ENCODE measurements at places on chromosomes 3 and 15.

- peak; percentile 17 for DNase-seq
Measured at GRCh38 chr3:7630925-7631324, 770.0 kb downstream of the GRM7 start.

GRCh38 chr15:101368861-101369642 lies 74.0 kb upstream of the SNRPA1 start:
- no peak for DNase-seq

GRCh38 chr3:171644681-171645080 lies 165.6 kb downstream of the PLD1 start:
- DNase-seq: no peak

GRCh38 chr3:127629467-127630403 lies 750 bp downstream of the PODXL2 start:
- DNase-seq: peak; percentile 52

GRCh38 chr15:81170511-81170910 lies 26.2 kb upstream of the IL16 start:
- DNase-seq: no peak

DNA sequence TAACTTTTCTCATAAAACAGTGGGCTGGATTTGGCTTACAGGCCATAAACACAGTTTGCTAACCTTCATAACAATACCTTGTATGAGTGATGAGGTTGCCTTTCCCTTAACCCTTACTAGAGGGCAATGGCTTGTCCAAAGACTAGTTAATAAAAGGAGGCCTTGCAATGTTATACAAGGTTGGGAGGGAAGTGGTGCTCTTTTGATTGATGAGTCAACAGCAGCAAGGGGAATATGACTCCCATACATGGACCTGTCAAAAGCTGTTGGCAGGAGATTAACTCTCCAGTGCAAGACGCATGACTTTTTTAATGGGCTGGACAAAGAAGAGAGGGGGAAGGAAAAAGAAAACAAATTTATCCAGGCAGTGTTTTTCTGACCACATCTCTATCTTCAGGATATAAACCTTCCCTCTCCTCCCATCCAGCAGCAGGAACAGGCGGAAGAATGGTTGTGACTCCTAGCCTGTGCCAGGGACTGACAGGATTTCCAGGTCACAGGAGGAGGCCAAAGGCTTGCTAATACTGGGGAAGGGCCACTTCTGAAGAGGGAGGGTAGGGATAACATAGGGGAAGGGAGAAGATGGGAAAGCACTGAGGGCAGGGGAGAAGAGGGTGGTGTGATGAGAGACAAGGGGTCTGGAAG lies 35.2 kb upstream of the ARL14 start:
- DNase-seq: no peak

- DNase-seq: no peak
Measured at GRCh38 chr3:193053046-193053435, 135.4 kb upstream of the MB21D2 start.

DNA sequence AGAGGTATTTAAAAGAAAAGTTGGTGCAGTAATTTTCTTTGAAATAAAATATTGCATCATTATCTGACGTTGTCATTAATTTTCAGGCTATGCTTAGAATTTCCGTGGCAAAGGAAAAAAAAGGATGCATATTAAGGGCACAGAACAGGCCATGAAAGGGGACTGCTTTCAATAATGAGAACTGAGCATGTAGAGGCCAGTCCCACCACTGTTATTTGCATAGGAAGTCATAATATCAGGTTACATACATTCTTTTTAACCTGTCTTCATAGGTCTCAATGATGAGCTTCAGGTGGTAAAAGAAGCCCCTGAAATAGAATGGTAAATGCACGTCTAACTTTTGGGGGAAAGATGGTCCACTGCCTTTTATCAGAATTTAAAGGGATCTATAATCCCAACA lies 272.1 kb upstream of the ALCAM start:
- DNase-seq: no peak

DNA sequence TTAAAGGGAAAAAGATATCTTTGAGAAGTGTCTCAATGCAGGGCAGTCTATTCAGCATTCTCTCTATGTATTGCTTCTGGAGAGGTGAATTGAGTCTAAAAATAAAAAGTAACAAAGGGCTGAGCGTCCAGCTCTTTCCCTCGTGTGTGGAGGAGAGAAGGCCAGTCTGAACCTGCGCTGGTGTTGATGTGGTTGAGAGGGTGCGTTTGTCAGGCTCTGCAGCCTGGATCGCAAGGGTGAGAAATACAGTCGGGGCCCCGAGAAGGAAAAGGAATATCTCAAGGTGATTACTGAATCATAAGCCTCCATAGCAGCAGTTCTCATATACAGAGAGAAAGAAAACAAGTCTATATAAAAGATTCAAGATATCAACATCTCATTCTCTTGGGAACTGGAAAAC lies 494.1 kb upstream of the MDFIC2 start:
- no peak for DNase-seq

DNA sequence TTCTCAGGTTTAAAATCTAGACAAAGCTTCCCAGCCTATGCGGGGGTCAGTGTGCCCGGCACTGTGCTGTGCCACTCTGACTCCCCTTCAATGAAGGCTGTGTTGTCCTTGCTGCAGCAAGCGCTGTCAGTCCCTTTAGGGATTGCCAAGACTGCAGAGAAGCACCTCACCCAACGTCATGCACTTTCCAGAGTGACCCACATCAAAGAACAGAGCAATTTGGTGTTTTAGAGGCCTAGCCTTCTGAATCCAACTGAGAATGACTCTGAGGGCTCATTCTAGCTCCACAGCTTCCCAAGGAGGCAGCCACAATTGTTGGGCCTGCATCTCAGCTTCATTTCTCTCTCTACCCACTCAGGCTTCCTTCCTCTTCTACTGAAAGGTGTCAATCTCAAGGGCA lies 26.4 kb downstream of the SLC9A9 start:
- DNase-seq: no peak

DNA sequence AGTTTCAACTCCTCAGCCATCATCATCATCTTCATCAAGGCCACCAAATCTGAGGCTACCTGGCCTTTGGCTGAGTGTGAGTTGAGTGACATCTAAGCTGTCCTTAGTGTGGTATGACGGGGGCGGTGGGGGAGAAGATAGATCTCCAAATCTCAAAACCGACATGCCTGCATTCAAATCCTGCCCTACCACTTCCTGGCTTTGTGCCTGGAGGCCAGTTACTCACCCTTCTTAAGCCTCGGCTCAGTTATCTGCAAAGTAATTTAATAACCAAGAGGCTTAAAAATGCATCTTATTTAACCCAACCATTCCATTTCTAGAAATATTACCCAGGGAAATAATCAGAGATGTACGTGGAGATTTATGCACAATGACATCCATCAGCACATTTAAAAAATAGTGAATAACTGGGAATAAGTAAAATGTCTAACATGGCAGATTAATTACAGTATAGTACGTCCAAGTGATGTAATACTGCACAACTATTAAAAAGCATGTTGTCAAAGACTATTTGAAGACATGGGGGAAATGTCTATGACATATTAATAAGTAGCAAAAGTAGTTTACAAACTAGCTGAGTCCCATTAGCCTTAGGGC lies 167.4 kb downstream of the NTRK3 start:
- DNase-seq: no peak

- DNase-seq: no peak
Measured at GRCh38 chr15:91243826-91244225, 143.8 kb downstream of the SV2B start.

- no peak for DNase-seq
Measured at GRCh38 chr3:63861306-63861705, 2.3 kb downstream of the THOC7 start.

DNA sequence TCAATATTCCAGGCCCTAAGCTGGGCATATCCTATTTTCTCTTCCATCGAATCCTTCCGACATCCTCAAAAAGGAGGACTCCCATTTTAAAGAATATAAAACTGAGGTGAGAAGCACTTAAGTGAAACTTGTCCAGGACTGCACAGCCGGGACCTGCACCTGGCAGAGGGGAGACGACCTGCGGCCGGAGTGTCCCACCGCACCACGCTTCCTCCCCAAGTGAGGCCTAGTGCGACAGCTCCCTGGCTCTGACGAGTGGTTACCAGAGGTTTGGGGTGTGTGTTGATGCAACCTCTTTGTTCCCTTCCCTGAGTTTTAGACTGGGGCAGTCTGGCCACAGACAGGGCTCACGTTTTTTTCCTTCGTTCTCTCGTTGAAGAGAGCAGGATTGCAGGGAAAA lies 24.9 kb upstream of the ATP2B2 start:
- DNase-seq: no peak

GRCh38 chr3:5122741-5123706 lies 932 bp downstream of the ARL8B start:
- DNase-seq: no peak

- DNase-seq: no peak
Measured at GRCh38 chr3:134404366-134404885, 30.2 kb upstream of the AMOTL2 start.

- DNase-seq: no peak
Measured at GRCh38 chr3:17290894-17291293, 406.1 kb downstream of the PLCL2 start.

DNA sequence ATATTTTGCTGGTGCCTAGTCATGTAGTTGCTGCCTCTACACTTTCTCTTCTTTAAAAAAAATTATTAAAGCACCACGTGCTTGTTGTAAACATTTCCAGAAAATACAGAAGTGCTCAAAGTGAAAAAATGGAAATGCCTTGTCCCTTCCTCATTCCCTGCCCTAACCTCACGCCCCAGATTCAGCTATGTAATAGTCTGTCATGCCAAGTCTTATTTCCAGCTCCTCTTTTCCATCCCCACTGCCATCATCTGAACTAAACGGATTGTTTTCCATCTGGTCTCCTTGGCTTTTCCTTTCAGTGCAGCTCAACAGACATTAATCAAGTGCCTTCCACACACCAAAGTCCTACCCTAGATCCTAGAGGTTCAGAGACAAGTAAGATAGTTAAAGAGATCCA lies 15.5 kb downstream of the ZNF774 start:
- DNase-seq: no peak

- DNase-seq: no peak
Measured at GRCh38 chr3:61537366-61537765, 24.0 kb upstream of the PTPRG start.

DNA sequence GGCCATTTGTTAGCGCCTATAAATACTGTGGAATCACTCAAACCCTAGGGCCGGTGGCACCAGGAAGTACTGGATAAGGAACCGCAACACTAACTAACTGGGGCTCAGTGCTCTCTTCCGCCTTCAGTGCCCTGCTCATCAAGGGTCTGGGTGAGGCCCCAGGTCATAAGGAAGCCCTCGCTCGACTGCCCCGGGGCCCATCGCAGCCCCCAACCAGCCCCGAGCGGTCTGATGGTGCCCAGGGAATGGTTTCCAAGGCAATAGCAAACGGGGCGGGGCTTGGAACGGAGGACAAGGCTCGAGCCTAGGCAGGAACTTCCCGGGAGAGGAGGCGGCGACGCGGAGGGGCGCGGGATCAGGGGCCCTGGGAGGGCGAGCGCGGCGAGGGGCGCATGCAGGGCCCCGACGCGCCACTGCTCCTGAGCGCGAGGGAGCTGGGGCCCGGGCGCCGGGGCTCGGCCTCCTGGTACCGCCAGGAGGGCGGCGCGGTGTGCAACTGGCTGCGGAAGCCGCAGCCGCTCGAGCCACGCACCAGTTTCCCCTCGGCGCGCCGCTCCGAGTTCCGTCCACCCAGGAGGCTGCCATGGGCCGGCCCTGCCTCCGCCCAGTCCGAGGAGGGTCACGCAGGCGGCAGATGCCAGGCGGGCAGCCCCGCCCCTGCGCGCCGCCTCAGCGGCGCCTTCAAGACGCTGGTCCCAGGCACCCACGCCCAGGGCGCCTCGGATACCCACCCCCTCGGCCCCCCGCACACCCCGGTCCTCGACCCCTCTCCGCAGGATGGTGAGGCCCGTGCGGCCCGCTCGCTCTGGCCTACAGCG lies at the start of gene TTLL3:
Gene TTLL3 (plus strand): TSS at position 648 of the 818 bp plus-strand sequence. CDS start 400 bp downstream, outside the sequence.
- DNase-seq: peak; percentile 18

DNA sequence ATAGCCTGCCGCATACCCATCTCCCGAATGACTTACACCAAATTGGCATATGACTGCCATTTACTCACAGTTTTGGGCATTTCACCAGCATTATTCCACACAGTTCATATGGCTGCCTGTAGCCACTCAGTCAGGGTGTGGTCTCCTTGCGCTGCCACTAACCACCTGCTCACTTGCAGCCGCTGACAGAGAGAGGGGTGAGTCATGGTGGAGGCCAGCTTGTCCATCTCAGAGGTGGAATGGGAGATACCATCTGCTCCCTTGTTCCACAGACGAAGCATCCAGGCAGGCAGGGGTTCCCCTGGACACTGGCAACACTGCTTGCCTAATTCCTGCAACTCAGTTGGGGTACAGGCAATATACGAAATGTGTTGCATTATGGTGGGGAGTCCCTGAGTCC lies 15.6 kb downstream of the CCRL2 start:
- no peak for DNase-seq

DNA sequence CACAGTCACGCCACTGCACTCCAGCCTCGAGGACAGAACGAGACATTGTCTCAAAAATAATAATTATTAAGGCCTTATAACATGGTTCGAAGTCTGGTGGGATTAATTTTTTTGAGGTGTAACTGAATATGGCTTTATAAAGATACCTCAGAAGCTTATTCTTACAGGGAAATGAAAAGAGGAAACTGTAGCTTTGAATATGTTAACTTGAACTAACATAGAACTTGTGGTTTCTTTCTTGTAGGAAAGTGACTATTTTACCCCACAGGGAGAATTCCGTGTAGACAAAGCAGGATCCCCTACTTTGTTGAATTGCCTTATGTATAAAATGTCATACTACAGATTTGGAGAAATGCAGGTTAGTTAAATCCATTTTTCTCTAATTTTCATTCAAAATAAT lies 96.3 kb downstream of the STT3B start:
- DNase-seq: no peak

DNA sequence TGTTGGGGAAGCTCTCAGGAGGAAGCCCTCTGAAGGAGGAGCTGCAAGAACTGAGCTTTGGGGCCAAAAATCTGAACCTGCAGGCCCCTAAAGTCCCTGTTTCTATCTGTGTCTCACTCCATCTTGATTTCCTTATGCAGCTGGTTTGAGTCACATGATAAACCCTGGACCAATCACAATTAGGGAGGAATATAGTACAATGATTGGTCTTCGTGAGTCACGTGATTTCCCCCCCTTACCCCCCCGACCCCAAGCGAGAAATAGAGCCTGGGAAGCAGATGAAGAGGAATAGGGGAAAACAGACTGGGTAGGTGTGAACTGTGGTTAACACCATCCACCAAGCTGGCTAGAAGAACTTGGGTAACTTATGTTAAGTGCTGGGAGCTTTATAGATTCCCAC lies 12.9 kb downstream of the CRABP1 start:
- no peak for DNase-seq

DNA sequence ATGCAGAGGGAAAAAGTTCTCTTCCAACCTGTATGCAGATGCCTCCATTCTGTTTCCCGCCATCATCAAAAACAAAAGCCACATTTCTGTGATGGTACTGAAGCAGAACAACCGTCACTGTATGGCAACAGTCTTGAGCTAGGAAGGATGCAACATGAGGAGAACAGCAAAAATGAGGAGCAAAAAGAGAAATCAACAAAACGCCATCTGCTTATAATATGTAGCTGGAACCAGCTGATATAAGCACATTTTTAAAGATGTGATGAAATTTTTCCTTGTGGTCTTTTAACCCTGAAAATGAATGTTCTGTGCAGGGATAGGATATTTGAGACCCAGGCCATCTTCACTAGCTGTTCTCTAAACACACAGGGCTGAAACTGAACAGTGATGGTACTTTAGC lies 287.0 kb downstream of the ZIC4 start:
- no peak for DNase-seq

GRCh38 chr15:62998262-62998890 lies 44.2 kb upstream of the TPM1 start:
- no peak for DNase-seq

- DNase-seq: no peak
Measured at GRCh38 chr15:82647835-82648256, 683 bp upstream of the CPEB1 start.

GRCh38 chr15:88043396-88043795 lies 213.1 kb downstream of the NTRK3 start:
- no peak for DNase-seq
